ENCODE measurements at places on chromosomes 5 and 9. TPM values are rescaled to one million over a fixed set of nuclear protein-coding genes. Genes with fewer than 3 reads are reported as not detected.

SPINK4 gene
- 5.7 TPM for polyA plus RNA-seq

ACTBL2 gene
- not detected for polyA plus RNA-seq

FOXD1 gene
- 0.28 TPM for polyA plus RNA-seq

CSF2 gene
- polyA plus RNA-seq, result not detected

TTC39B gene
- polyA plus RNA-seq, result 0.94 TPM

PCDHB14 gene
- polyA plus RNA-seq, result 11.8 TPM

Measured in cardiac muscle cell (in vitro differentiated cells and primary cell).